ENCODE measurements at places on chromosomes 2 and 18.

GRCh38 chr2:62964671-62965070 lies 86.0 kb upstream of the OTX1 start:
- DNase-seq: no peak

DNA sequence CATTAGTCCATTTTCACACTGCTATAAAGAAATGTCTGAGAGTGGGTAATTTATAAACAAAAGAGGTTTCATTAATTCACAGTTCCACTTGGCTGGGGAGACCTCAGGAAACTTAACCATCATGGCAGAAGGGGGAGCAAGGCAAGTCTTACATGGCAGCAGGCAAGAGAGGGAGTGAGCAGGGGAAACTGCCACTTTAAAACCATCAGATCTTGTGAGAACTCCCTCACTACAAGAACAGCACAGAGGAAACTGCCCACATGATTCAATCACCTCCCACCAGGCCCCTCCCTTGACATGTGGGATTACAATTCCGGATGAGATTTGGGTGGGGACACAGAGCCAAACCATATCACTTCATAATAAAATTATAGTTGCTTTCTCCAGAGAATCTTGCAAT lies 365.5 kb upstream of the ID2 start:
- no peak for DNase-seq

- no peak for DNase-seq
Measured at GRCh38 chr2:173002751-173003541, 72.7 kb upstream of the MAP3K20 start.

GRCh38 chr2:188902901-188903491 lies 71.2 kb upstream of the COL3A1 start:
- no peak for DNase-seq

DNA sequence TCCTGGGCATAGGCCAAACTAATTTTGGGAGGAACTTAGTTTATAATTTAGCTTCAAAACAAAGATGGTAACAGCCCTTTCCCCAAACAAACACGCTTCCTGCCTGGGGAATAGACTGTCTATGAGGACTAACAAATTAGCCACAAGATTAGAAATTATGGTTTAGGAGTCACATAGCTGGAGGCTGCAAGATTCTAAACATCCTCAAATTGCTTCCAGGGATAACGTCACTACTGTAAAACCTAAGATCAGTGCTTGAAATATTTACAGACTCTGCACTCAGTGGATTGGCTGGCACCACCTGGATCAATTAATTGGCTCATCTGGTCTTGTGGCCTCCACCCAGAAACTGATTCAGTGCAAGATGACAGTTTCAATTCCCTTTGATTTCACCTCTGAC lies 118.0 kb upstream of the TACR1 start:
- no peak for DNase-seq

GRCh38 chr2:234858790-234859329 lies 93.0 kb upstream of the SH3BP4 start:
- DNase-seq: no peak

DNA sequence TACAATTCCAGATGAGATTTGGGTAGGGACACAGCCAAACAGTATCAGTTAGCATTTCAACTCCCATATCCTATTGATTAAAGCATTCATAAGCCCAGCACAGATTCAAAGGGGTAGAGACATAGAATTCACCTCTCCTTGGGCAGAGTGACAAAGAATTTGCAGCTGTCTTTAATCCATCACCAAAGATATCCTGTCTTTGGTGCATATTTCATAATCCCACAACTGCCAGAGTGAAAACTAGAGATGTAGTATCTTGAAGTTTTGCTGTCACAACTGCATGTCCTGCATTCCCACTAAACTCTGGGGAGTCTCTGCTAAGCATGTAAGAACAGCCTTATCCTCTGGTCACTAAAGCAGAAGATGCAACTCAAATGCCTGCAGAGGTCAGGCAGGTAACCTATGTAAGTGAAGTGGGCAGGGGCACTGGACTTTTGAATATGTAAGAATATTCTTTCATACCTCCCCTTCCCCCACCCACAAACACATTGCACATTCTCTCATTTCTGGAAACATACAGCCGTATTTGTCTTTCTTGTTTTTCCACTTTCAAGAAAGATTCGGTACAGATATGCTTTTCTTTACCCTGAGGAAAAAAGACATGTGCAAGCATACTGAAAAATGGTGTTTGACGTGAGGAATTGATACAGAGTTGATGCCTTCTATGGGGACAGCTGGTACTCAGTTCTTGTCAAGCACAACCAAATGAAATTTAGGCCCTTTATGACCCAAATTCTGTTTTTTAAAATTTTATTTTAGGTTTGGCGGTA lies 283.1 kb downstream of the SP3 start:
- no peak for DNase-seq

DNA sequence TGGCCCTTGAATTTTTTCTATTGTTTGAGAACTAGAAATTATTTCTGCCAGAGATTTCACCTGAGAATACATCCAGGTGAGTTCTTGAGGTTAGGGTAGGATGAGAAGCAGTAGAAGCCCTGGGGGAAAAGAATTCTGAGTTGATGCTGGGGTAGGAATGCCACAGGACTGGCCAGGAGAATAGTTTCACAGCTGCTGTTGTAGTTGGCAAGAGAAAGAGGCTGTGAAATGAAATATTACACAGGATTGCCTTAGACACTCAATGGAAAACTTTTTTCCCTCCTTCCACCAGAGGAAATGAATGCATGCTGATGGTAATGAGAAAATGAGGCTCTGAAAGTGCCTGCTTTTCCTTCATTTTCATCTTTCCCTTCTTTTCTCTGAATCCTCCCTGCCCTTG lies 54.6 kb downstream of the PRKCE start:
- no peak for DNase-seq

- no peak for DNase-seq
Measured at GRCh38 chr2:18578033-18578432, 11.3 kb downstream of the NT5C1B start.

- DNase-seq: no peak
Measured at GRCh38 chr2:234025466-234025865, 25.0 kb upstream of the SPP2 start.

GRCh38 chr2:7280790-7281189 lies 363.6 kb downstream of the RNF144A start:
- no peak for DNase-seq

DNA sequence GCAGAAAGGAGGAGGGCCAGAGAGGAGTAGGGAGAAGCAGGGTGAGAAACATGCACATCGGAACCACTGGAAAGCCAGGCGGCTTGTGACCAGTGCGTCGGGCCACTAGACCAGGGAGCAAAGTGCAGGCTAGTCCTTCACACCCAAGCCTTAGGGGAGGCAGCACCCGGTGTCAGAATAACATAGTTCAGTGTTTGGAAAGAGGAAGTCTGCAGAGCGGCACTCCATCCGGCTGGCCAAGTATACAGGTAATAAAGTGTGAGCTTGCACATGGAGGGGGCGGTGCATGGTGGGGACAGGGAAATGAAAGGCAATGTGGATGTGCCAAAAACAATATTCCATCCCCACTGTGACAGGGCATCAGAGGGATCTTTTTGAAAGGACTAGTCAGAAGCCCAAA lies 69.7 kb downstream of the ZNF521 start:
- no peak for DNase-seq

All from stimulated activated CD4-positive, alpha-beta T cell treated with anti-CD3 and anti-CD28 coated beads, Interleukin-1b, Interleukin-23, amount 100 ng/mL, for 4 hours (primary cell).